Right cardiac atrium (tissue), 5 donors: ENCODE measurements at places on chromosomes 1 and 21.
A peak's percentile ranks its signal among the peaks of the same experiment; 100 is the strongest.

DNA sequence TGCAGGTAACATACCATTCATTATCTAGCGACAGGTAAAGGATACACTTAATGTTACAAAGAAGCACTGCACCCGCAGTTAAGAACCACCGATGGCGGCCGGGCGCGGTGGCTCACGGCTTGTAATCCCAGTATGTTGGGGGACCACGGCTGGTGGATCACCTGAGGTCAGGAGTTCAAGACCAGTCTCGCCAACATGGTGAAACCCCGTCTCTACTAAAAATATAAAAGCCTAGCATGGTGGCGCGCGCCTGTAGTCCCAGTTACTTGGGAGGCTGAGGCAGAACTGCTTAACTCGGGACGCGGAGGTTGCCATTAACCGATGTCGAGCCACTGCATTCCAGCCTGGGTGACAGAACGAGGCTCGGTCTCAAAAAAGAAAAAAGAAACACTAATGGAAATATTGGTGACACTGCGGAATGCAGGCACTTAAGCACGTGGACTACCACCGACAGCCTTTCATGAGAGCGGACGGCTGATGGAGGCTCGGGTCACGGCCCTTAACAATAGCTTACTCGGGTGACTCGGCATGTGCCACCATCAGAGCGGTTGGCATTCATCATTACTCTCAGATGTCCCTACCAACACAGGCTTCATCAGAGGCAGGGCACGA lies 542 bp downstream of the GAS5 start:
- DNase-seq = peak; percentile 31

GRCh38 chr1:202805886-202806844 lies 2.1 kb downstream of the KDM5B start:
- DNase-seq = no peak

DNA sequence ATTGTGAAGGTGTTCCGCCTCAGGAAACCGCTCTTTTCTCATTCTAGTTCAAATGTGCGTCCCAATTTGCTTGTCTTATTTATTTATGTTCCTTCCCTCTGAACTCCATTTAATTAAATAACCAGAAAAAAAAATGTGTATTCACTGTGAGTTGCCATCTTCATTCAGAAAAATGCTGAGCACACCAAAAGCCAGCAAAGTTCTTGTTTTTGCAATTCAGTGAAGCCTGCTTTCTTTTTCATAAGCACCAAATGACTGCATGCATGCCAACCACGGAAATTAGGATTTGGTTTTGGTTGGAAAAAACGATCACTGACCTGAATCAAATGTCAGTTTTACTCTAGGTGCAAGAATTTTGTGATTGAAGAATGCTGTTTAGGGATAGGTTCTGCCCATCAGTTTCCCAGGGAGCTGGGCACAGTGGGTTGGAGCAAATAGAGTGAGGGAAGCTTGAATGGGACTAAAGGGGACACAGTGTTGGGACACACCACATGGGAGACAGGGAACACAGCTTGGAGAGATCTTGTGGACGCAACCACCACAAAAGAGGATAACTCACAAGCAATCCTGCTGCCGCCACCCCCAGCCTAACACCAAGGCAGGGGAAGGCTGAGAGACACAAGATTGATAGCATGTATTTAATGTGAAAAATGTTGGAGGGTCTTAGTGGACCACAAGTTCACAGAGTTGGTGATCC lies 183.4 kb upstream of the GALNT2 start:
- DNase-seq = no peak

- peak; percentile 64 for DNase-seq
Measured at GRCh38 chr1:214548988-214549387, 2.4 kb downstream of the PTPN14 start.

DNA sequence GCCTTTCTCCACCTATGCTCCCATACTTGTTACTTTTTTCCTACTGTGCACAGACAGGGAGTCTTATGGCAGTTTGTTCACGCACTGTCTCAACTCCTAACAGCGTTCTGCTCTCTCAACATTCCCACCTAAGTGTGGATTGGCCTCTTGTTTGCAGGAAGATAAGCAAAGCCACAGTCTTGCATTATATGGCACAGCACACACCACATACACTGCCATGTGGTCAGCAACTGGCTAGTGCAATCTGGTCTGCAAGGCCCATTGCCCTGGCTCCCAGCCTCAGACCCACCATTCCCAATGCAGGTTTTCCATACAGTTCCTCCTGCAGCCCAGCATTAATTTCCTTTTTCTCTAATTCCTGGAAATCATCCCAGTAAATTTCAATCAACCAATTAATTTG lies 38.3 kb upstream of the LAMC2 start:
- no peak for DNase-seq

GRCh38 chr1:245587435-245588115 lies 432.8 kb downstream of the KIF26B start:
- DNase-seq = no peak

DNA sequence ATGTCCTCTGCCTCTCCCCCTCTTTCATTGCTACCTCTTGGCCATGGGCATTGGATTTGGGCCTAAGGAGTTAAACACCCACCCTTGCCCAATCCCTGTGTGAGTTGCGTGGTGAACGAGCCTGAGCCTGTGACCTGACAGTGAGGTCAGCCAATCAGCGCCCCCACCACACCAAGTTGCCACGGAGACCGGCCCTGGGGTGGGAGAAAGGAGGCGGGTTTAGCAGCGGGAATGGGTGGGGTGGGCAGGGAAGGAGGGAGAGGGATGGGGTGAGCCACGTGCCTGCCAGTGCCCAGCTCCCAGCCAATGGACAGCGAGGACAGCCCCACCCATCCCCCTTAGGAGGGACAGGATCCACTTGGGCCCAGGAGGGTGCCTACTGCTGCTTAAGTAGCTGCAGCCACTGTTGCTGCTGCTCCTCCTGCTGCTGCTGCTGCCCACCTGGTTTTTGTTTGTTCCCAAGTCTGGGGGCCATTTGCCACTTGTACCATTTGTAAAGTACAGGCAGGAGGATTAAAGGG lies 9.5 kb downstream of the ZBTB7B start:
- DNase-seq = peak; percentile 92
